ENCODE measurements at places on chromosomes 7 and 10. TPM values are rescaled to one million over a fixed set of nuclear protein-coding genes. Genes with fewer than 3 reads are reported as not detected.

Gene ZCCHC24
- 8.4 TPM for polyA plus RNA-seq

Gene EXOSC1
- polyA plus RNA-seq, result 40.9 TPM

Gene RAB19
- 0.82 TPM for polyA plus RNA-seq

Gene TMEM243
- polyA plus RNA-seq, result 37.7 TPM

Gene SEMA4G
- 23.5 TPM for polyA plus RNA-seq

Gene PRLHR
- not detected for polyA plus RNA-seq

Gene SEC61G
- 277 TPM for polyA plus RNA-seq

Gene ADRB1
- polyA plus RNA-seq, result 1.4 TPM

Gene GIMAP8
- 10.2 TPM for polyA plus RNA-seq

Gene MMP21
- not detected for polyA plus RNA-seq

Gene RFC2
- polyA plus RNA-seq, result 16.2 TPM

Gene PNLIP
- polyA plus RNA-seq, result not detected

Gene TMEM196
- not detected for polyA plus RNA-seq

Gene NEUROG3
- polyA plus RNA-seq, result not detected

Gene NUDT1
- 12.1 TPM for polyA plus RNA-seq

Gene ERV3-1
- 6.5 TPM for polyA plus RNA-seq

Gene RPS24
- polyA plus RNA-seq, result 3,199 TPM

Gene MTG1
- 68.5 TPM for polyA plus RNA-seq

Gene CRYGN
- polyA plus RNA-seq, result not detected

Gene PHYH
- polyA plus RNA-seq, result 166 TPM

Gene ADAMTS14
- polyA plus RNA-seq, result not detected

Gene SPDYE2B
- polyA plus RNA-seq, result not detected

Gene NEURL1
- polyA plus RNA-seq, result 1.2 TPM

Gene GLI3
- 0.92 TPM for polyA plus RNA-seq

Gene MKLN1
- polyA plus RNA-seq, result 24.4 TPM

Gene SLC18A3
- polyA plus RNA-seq, result not detected

Gene CHAT
- not detected for polyA plus RNA-seq

Gene CD36
- 6.7 TPM for polyA plus RNA-seq

Gene GHRHR
- 0.75 TPM for polyA plus RNA-seq

Gene GNGT1
- not detected for polyA plus RNA-seq

Gene ANKRD61
- polyA plus RNA-seq, result not detected

Gene NPC1L1
- polyA plus RNA-seq, result 2.4 TPM

Measured in kidney (tissue), 22 donors.